ENCODE measurements at places on chromosomes 12 and 14.

DNA sequence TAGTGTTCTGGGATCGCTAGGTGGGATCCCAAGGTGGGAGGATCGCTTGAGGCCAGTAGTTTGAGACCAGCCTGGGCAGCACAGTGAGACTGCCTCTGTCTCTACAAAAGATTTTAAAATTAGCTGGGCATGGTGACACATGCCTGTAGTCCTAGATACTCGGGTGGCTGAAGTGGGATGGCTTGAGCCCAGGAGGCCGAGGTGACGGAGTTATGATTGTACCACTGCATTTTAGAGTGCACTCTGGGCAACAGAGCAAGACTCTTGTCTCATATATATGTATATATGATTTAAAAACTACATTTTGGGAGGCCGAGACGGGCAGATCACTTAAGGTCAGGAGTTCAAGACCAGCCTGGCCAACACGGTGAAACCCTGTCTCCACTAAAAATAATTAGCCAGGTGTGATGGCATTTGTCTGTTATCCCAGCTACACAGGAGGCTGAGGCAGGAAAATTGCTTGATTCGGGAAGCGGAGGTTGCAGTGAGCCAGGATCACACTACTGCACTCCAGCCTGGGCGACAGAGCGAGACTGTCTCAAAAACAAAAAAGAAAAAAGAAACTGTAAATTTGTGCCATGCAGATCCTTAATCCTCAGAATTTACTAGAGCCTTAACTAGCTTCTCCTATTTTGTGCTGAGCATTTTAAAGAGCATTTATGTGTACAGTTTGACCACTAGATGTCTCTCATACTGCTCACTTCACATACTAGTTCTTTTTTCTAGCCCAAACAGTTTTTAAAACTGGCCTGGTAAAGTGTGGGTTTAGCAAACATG is 114.8 kb downstream of the MON2 start:
- DNase-seq = no peak

DNA sequence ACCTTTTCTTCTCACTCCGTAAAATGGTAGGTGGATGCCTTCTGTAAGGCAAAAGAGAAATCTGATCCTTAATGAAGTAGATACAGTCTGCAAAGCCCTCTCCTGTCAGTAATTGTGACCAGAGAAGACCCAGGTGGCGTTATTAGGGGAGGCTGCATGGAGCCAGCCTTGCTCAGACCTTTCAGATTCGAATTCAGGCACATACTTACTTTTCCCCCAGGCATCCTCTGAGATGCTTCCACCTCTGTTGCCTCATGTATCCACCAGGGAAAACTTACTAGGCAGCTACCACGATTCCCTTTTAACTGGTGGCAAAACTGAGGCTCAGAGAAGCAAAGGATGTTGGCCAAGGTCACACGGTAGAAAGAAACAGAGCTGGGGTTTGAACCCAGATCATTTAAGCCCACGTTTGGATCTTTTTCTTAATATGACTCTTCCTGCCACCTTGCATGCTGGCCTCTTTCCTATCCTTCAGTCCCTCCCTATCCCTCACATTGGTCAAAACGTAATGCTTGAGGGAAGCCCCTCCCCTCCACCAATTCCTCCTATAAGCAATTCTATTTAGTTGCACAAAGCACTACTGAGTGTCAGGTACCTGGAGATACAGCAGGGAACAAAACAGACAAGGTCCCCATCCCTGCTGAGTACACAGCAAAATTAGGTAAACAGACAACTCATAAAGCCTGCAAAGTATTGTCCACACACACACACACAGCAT is 179.4 kb downstream of the KSR2 start:
- no peak for DNase-seq

- no peak for DNase-seq
Measured at GRCh38 chr12:16350682-16351081, 3.2 kb downstream of the MGST1 start.

DNA sequence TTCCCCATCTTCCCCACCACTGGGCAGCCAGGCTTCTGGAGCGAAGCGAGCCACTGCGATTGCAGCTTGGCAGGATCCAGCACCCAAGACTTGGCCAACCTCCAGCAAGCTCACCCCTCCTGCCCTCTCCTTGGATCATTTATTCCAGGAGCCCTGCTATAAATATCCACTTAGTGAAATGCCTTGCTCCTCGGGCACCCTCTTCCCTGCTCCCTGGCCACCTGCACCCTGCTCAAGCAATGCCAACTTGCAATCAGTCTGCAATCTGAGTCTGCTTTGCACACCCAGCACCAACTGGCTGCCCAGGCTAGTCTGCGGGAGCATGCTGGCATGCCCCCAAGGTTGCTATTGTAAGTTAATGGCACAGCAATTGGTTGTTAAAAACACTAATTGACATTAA is 666.0 kb downstream of the MED13L start:
- DNase-seq = no peak
